ENCODE measurements at places on chromosomes 7 and 10. TPM values are rescaled to one million over a fixed set of nuclear protein-coding genes. Genes with fewer than 3 reads are reported as not detected.

The PTN gene
- total RNA-seq: 20.1 TPM

The HSPA12A gene
- 5.2 TPM for total RNA-seq

The SERPINE1 gene
- total RNA-seq: 2.0 TPM

The TMEM248 gene
- total RNA-seq: 63.5 TPM

The UPK3B gene
- 3.0 TPM for total RNA-seq

The CRTAC1 gene
- 1.2 TPM for total RNA-seq

The BHLHA15 gene
- total RNA-seq: 8.3 TPM

The ADAP1 gene
- total RNA-seq: 4.3 TPM

The FFAR4 gene
- not detected for total RNA-seq

The GLI3 gene
- 17.0 TPM for total RNA-seq

The AQP1 gene
- 0.28 TPM for total RNA-seq

The TRIM4 gene
- 9.1 TPM for total RNA-seq

The ANXA8L1 gene
- total RNA-seq: not detected

The LIPF gene
- total RNA-seq: not detected

The SMIM30 gene
- 68.4 TPM for total RNA-seq

The ENTPD1 gene
- 2.0 TPM for total RNA-seq

DNA sequence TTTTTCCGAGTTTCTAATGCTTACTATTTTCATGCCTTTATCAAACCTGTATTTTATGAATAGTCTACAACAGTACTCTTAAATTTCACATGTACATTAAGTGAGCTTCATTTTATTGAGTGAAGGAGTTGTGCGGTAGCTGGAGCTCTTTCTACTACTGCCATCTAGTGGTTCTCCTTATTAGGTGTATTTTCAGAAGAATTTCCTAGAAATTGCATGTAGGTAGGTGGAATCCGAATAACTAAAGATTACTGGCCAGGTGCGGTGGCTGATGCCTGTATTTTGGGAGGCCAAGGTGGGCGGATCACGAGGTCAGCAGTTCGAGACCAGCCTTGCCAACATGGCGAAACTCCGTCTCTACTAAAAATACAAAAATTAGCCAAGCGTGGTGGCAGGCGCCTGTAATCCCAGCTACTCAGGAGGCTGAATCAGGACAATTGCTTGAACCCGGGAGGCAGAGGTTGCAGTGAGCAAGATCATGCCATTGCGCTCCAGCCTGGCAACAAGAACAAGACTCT, 38.3 kb downstream of the LRRC72 start:
- peak; percentile 87 for DNase-seq

- DNase-seq: no peak
Measured at GRCh38 chr7:56250135-56250534, 133.9 kb upstream of the NUPR2 start.

- no peak for DNase-seq
Measured at GRCh38 chr7:157408258-157409101, 71.7 kb downstream of the DNAJB6 start.

- peak; percentile 72 for DNase-seq
Measured at GRCh38 chr7:1027242-1028043, 16.9 kb upstream of the GPR146 start.

DNA sequence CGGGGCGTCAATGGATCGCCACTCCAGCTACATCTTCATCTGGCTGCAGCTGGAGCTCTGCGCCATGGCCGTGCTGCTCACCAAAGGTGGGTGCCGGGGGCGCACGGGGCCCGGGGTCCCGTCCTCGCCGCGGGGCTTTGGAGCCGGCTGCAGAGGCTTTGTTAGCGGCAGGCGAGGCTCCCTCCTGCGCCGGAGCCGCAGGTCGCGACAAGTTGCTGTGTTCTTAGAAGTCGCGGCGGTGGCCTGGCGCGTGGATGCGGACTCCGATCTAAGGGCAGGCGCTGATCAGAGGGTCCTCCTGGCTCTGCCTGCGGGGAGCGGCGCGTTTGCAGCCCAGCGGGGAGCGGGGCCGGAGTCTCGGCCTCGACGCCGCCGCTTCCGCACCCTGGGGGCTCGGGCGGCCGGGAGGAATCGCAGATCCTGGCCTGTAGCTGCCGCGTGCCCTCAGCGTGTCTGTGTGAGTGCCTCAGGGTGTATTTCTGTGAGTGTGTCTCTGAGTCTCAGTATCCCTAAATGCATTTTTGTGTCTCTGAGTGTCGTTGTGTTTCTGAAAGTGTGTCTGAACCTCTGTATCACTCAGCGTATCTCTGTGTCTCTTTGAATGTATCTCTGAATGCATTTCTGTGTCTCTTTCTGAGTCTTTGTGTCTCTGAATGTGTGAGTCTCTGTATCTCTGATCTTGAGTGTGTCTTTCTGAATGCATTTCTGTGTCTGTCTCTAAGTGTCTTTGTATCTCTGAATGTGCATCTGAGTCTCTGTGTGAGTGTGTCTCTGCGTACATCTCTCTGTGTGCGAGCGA, 766 bp downstream of the BAMBI start:
- peak; percentile 47 for DNase-seq

DNA sequence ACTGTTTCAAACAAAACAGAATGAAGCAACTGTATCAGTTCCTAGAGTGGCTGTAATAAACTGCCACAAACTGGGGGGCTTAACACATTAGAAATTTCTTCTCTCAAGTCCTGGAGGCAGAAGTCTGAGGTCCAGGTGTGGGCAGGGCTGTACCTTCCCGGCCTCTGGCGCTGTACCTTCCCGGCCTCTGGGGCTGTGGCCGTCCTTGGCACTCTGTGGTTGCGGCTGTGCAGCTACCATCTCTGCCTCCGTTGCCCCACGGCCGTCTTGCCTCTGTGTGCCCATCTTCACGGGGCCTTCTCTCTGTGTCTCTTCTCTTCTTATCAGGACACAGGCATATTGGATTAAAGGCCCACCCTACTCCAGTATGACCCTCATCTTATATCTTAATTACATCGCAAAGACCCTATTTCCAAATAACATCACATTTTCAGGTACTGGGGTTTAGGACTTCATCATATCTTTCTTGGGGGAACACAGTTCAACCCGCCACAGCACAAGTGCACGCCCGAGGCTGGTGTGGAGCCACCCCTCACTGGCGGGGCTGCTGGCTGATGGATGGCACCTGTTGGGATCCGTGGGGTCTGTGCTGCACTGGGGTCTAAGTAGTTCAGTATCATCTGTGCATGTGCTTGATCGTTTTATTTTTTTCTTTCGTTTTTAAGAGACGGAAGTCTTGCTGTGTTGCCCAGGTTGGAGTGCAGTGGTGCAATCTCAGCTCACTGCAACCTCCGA, 123.2 kb downstream of the ACTR3B start:
- DNase-seq: no peak

DNA sequence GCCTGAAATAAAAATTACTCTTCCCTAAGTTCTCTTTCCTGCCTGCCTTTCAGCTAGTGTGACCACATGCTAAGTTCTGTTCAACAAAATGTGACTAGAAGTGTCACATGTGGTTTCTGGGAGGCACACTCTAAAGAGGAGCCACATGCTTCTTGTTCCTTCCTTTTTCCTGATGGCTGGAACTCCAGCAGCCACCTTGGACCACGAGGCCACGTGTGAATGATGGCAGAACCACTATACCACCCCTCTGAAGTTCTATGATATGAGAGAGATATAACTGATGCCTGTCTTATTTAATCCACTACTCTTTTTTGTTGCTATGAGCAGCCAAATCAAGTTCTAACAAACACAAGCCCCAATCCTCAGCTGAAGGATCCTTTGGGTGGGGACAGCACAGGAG, 8.1 kb downstream of the PODXL start:
- no peak for DNase-seq

DNA sequence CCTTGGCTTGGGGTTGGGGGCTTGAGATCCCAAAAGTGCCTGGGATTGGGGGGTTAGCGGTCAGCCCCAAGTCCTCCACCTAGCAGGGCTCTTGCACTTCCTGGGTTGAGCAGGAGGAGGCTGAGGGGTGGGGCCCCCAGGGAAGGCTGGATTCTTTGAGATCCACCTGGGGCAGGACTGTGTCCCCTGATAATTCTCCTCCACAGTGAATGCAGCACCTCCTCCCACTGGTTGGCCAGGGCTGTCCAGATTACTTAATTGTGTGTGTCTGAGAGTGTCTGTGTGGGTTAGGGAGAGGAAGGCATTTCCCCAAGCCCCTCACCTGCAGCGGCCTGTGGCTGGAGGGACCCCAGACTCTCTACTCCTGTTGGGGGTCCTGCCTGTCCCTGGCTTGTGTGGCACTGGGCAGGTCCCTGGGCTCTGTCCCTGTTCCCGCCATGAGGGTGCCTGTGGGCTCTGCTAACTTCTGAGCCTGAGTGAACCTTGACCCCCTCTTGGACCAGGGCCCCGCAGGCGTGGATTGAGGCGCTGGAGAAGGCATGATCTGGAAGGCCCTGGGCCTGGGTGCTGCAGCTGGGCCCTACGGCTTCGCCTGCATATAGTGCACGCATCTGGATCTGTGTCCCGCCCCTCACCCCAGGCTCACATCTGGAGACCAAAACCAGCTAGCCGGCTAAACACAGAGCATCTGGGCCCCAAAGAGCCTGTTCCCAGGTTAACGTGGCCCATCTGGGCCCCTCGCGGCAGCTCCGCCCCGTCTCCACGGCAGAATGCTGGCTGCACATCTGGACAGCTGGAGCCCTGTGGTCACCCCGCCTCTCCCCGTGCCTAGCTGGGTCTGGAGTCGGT, 10.4 kb downstream of the TMEM270 start:
- no peak for DNase-seq

DNA sequence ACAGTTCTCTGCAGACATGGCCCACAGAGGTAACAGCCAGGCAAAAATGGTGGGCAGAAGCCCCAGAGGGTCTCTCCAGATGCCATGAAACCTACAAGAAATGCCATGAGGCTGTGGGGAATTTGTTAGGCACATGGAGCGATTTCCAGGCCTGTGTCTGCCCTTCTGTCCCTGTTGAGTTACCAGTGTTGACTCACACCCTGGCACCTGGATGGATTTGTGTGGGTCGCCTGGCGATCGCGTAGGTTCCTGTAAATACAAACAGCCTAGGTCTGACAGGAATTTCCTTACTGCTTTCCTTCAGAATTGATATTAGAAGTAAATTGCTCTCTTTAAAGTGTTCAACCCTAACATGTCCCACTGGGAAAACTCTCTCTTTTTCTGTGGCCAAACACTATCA, 164.9 kb upstream of the EEPD1 start:
- DNase-seq: no peak

DNA sequence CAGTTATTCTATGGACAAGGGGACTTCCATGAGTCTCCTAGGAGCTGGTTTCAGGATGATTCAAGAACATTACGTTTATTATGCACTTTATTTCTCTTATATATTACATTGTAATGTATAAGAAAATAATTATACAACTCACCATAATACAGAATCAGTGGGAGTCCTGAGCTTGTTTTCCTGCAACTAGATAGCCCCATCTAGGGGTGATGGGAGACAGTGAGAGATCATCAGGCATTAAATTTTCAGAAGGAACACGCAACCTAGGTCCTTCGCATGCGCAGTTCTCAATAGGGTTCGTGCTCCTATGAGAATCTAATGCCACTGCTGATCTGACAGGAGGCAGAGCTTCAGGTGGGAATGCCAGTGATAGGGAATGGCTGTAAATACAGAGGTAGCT, 137.9 kb downstream of the ANKRD30A start:
- DNase-seq: no peak

GRCh38 chr10:121596689-121597503, 1.3 kb downstream of the FGFR2 start:
- DNase-seq: peak; percentile 95

DNA sequence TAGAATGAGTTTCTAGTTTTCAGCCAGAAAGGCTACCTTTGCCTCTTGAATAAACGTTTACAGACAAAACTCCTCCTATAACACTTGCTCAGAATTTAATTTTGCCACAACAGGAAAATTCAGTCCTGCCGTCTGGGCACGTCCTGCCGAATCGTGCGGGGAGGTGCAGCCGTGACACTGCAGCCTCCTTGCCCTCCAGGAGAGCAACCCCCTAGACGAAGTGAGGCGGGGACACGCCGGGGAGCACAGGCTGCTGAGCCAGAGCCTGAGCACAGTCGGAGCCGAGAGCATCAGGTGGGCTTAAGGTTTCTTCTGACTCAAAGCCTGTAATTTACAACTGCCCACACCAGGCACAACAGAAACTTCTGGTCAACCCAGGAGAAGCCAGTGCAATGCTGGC, 102.3 kb downstream of the DYNC2I1 start:
- DNase-seq: no peak

DNA sequence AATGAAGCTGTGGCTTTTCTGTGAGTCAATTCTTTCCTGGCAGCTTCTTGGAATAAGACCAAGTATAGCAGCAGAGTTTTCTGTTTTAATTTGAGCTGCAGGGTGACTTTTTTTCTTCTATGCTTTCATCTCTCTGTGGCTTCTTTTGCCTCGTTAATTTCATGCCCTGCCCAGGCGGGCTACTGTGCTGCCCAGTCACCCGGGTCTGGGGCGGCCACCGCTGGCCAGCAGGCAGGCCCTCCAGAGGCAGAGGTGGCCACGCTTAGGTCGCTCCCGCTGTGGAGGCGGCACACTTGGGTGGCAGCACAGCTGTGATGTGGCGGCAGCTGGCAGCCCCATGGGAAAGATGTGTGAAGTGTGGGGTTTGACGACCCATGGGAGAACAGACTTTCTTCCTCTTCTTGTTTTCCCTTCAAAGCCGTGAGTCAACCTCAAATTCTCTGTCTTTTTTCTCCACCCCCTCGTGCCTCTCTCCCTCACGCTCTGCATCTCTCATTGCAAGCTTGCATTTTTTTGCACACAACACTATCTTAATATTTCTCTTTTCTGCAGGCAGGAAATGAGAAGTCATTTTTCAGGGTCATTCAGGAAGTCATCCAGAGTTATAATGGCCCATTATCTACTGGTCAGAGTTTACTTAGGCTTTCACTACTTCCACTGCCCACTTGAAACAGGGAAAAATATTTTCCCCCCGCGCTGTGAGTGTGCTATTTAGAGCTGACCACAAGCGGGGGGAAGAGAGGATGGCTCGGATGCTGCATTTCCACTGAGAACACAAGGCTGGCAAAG, 67.8 kb downstream of the EGFR start:
- no peak for DNase-seq

DNA sequence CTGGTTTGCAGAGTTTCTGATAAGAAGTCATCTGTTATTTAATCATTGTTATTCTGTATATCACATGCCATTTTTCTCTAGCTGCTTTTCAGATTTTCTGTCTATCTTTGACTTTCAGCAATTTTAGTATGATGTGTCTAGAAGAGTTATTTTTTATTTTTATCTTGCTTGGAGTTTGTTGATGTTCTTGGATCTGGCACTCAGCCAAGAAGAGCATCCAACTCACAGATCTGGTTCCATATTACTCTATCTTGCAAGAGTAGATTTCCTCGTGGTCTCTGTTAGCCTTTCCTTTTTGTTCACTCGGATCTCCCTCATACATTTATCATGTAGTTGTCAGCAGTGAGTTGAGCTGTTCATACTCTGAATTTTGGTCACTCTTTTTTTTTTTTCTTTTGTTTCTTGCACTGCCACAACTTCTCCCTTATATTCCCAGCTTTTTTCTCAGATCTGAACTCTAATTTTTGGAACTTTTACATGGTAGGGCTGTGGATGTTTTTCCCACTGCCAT, 54.8 kb upstream of the CALCR start:
- no peak for DNase-seq

DNA sequence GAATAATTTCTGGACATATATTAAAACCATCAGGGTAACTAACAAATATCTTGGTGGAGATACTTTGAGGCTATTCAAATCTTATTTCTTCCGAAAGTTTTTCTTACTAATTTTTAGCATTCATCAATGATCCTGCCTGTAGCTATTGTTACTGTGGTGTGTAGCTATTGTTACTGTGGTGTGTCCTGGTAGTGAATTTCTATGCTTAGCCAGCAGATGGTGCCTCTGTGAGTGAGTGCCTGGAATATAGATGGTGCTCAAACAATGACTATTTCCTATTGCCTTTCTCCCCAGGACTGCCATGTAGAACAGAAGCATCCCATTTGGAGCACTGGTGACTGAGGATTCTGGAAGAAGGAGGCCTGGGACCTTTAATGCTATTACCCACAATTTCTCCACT, 245.7 kb downstream of the CCSER2 start:
- DNase-seq: peak; percentile 34

- peak; percentile 68 for DNase-seq
Measured at GRCh38 chr7:158473221-158473620, 114.4 kb downstream of the PTPRN2 start.
